GM12878 (cell line): ENCODE measurements at places on chromosomes 11 and 22.

GRCh38 chr22:49141761-49142160 is 685.9 kb downstream of the BRD1 start:
- no peak for DNase-seq

DNA sequence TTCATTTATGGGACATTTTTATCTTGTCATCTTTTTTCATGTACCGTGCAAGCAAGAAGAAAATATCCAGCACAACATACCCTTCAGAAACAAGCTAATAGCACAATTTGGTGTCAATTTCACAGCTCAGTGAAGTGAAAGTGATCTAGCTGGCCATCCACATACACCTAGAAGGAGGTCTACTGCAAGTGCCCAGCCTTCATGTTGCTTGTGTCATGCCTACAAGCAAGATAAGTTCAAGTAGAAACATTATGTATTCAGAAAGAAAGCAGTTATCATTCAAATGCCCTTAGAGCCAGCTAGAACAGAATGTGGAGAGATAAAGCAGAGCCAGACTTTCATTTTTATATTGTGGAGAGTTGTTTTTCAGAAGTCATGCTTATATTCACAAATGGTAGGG is 325.7 kb upstream of the PITPNB start:
- no peak for DNase-seq

DNA sequence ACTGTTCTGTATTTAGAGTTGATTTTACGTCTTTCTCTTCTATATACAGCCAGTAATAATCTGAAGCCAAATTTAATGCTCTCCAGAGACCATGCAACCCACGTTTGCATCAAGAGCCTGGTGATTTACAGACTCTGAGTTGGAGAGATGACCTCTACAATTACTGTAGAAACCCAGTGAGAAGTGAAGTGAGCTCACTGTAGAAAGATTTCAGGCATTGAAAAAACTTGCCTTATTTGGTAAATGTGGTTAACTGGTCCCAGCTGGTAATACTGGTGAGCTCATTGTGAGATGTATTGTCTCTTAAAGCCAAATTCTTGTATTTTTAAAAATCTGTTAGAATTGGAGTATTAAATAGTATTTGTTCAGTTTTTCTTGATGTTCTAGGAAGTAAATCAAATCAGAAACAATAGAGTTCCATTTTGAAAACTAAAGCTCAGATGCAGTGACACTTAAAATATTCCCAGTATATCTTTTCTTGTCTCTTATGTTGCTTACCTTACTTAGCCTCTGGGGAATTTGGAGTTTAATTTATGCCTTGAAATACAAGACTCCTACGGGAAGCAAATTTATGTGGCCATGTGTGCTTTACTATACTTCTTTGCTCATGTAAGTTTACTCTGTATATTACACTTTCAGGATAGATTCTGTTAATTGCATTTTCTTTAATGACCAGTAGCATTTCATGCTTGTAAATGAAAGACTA is 189.9 kb downstream of the ARHGAP42 start:
- no peak for DNase-seq

DNA sequence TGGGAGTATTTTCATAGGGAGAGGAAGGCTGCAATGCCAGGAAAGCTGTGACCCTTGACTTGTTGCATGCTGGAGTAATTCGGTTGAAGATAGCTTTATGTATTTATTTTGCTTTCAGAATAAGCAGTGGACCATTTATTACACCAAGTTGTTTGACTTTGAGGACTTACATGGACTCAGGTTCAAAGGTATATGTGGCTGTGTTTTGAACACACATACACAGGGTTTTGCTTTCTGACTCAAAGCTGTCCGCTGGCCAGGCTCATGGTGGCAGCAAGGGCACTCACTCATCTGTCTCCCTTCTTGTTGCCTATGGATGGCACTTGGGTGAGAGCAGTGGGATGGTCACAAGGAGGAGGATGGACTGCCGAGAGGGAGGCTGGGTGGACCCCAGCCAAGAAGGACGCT is 6.5 kb downstream of the TIMP3 start:
- no peak for DNase-seq

- DNase-seq = no peak
Measured at GRCh38 chr11:75792127-75792731, 22.8 kb upstream of the UVRAG start.
